ENCODE measurements at places on chromosomes 7 and 10.
A peak's percentile ranks its signal among the peaks of the same experiment; 100 is the strongest.

DNA sequence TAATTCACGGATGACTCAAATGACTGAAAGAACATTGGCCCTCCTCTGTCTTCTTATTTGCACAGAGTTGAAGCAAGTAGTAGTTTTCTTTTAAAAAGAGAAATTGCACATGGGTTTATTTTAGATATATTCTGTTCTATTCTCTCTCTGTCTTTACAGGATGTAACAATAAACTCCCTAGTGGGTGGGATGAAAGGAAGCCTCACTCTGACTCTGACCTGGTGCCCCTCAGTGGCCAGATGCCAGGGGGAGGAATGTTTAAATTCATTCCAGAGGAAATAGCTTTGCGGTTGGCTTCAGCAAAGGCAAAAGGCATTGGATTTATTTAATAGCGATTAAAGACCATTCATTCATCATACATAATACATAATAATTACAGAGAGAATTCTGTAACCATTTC, 156.4 kb upstream of the MTPN start:
- DNase-seq, result no peak

DNA sequence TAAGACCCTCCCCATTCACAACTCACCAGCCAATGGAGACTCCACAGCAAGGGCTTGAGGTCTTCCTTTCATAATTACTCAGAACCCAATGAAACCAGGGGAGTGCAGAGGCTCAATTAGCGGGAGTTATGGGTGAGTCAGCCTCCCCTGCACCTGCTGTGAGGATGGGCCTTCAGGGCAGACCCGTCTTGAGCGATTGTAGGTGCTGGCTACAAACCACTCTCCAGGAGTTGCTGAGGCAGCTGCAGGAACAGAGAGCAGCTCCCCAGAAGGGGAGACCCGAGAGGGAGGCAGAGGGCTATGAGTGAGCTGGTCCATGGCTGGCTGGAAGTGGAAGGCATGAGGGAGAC, 58.5 kb upstream of the SORCS3 start:
- no peak for DNase-seq

DNA sequence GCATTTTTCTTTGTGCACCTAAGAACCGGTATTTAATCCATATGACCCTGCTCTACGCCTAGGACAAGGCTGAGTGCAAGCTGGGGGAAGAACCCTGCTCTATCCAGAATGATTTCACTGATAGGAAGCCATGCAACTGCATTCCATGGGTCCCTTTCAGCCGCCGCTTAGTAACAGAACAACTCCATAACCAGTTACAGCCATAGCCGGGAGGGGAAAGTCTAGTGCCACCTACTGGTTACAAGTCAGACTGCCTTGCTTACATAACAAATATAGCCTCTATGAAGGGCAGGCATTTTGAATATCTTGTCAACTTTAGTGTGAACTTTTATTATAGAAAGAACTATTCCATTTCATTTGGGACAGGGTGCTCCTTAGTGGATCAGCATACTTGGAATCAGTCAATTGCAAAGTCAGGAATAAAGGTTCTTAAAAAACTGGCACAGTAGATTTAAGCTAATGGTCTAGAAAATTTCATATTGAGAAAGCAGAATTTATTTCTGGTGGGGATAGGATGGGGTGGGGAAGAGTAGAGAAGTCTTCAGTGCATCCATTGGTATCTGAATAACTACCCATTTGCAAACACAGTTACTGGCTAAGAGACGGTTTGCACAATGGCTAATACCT, 521.7 kb downstream of the ADRA2A start:
- DNase-seq, result no peak

DNA sequence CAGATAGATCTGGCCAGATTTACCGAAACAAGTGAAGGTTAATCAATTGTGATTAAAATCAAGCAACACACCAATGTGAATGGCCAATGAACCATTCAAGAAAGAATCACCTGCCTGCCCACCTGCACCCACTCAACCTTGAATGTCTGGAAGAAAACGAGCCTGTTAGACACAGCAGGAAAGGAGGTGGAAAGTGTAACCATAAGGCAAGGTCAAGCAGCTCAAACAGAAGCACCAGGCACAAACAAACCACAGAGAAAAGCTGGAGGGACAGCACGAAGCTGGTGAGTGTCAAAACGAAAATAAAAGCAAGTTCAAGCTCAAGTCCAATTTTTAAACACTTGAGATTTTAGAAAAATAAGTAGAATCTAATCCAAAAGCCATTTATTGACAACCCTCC, 64.9 kb downstream of the STEAP1B start:
- no peak for DNase-seq

DNA sequence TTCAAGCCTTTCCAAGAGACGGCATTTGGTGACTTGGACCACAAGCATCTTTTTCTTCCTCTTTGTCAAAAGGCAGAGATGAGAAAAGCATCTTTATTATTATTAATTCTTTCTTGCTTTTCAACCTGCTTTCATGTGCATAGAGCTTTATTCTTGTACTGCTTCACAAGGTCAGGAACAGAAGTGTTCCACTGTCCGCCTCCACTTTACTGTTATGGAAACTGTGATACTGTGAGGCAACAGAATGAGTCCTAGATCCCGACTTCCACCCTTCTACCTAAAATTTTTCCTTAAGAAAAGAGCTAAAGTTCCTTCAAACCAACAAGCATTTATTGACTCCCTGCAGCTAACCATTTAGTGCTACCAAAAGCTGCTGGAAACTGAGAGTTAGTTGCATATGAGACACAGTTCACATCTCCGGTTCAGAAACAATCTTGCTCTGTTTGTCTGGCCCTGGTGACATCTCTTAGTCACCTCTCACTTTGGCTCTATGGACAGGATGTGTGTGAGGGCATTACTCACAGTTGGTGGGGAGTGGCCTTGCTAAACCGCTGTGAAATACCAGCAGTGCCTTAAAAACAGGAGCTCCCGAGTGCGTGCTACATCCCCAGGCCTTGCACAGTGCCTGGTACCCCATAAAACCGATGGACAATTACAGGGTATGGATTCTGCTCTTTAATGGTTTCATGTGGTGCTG, 77.1 kb upstream of the TRIL start:
- DNase-seq, result no peak

GRCh38 chr10:133474665-133475424, 21.1 kb downstream of the SCART1 start:
- no peak for DNase-seq

DNA sequence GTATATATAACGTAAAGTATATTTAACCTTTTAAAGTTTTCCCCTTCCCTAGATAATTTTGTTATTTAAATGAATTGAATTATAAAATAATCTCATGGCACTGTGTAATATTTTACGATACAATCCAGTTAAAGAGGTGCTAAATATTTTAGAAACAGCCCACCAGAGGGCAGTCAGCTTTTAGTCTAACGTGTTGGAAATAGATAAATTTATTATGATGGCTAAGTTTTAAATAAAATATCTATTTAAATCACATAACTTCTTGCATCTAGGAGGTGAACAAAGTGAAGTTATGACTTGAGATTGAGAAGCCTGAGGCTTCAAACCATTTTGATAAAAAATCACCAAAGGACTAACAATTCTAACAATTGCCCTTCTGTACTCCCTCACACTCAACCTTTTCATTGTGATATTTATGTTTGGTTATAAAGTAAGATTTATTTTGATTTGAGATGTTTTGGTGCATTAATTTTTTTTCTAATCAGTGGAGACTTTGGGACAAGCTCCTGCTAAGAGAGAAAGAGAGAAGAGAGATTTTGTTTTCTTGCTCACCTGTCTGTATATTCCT, 171.5 kb upstream of the SP4 start:
- DNase-seq, result peak; percentile 68

DNA sequence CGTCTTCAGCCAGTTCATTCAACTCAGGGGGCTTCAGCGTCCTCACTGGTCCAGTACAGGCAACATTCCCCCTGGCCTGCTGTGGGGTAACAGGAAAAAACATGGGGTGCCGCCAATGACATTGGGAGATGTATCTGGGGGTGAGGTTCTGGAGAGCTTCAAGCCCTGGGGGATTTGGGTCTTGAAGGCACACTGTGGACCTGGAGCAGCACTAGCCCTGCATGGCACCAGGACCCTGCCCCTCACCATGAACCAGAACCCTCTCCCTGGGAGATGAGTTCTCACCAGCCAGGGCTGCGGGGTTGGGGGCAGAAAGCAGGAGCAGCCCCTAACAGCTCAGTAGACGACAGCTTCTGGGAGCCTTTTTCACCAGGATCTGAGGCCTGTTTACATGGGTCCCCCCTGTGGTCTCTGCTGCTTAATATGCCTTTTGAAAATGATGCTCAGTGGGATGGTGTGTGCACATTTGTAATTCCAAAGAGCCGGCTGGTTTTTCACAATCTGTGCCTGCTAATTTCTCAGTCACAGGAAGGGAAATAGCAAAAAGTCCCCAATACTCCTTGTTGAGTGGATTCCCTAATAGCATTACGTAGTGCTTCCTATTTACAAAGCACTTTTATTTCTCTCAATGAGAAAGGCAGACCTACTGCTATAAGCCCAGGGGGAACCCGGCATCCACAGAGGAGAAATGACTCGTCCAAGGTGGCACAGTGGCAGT, 509.5 kb downstream of the RPS24 start:
- no peak for DNase-seq

DNA sequence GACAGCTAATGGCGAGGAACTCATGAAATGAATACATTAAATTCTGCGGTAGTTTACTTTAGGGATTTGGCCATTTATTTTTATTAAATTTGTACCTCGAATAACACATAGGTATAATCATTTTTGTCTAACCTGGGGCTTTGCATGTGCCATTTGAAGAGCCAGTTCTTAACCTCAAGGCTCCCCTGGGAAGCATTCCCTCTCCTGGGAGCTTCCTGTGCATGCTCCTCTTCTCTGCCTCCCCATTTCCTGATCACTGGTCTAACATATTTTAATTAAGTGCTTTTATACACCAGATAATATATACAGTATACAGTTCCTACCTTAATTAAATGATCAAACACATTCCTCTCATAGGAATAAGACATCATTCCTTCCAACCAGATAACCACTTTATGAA, 183.9 kb upstream of the FZD1 start:
- DNase-seq, result no peak

GRCh38 chr7:127760436-127761031, 108.5 kb downstream of the SND1 start:
- DNase-seq, result no peak

DNA sequence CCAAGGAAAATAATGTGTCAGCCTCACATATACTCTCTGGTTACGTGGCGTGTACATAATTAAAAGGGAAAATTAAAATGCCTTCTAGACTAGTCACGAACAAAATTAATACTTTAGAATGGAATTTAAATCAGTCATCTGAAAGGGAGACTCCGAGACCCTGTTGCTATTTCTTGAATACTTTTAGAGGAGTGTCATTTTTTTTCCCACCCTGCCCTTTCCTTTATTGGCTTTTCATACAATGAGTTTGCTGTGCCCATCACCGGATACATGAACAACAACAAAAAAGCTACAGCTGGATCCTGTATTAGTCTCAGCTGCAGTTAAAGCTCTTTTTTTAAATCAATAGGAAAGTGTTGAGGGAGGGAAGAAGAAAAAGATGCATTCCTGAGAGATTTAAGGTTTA, 20.1 kb downstream of the CYTH3 start:
- DNase-seq, result no peak

- no peak for DNase-seq
Observed at GRCh38 chr7:68015122-68015977, 1018.7 kb downstream of the TYW1 start.

GRCh38 chr7:103344453-103345149, at the start of gene DNAJC2:
DNAJC2 (minus strand) TSS chr7:103344767; CDS start chr7:103344622, 145 bp downstream.
- DNase-seq, result peak; percentile 68

GRCh38 chr7:91655656-91656055, 224.8 kb downstream of the MTERF1 start:
- DNase-seq, result no peak

- peak; percentile 73 for DNase-seq
Observed at GRCh38 chr7:11607686-11608085, 224.3 kb downstream of the THSD7A start.

DNA sequence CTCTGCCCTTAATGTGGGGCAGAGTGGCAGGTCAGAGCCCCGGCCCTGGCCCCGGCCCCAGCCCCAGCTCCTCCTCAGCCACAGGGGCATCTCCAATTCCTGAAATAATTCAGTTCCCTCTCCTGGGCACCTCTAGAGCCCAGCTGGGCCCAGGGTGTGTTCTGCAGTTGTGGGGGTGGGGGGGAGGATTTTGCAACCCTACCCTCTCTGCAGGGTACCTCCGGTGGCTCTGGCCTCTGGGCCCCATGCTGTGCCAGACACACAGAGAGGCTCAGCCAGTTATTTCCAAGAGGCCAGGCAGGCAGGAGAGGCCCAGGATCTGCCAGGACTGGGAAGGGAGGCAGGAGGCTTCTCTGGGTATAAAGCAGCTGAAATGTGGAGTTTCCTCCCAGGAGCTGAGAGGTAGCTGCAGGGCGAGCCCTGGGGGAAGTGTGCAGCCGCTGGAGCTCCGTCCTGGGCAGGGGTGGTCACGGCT, 47.9 kb downstream of the PWWP2B start:
- DNase-seq, result no peak

DNA sequence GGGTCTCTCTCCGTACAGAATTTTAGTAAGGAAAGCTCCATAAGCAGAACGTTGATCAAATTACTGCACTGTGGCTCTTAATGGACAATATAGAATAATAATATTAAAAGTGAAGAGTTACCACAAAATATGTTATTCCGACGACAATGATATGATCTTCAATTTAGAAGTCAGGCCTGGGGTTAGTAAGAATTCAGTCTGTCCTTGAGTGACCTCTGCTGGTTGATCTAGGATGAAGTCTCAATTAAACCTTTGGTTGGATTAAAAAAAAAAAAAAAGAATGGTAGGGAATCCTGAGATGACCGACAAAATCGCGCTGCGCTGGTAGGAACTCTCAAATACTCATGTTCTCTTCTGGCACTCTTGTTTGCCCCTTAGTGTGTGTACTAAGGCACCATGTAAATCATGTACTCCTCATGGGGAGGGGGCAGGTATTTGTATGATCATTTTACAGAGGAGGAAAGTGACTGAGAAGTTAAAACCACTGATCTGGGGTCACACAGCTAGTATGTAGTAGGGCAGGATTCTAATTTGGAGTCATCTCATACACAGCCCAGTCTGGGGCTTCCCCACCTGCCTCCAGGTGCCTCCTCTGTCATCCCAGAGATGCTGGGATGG, 161.3 kb upstream of the NPVF start:
- DNase-seq, result peak; percentile 61

Data from SHP77 treated with DMSO at 0.1 percent for 48 hours (cell line).